ENCODE measurements at places on chromosomes 6 and 20.
A peak's percentile ranks its signal among the peaks of the same experiment; 100 is the strongest.

DNA sequence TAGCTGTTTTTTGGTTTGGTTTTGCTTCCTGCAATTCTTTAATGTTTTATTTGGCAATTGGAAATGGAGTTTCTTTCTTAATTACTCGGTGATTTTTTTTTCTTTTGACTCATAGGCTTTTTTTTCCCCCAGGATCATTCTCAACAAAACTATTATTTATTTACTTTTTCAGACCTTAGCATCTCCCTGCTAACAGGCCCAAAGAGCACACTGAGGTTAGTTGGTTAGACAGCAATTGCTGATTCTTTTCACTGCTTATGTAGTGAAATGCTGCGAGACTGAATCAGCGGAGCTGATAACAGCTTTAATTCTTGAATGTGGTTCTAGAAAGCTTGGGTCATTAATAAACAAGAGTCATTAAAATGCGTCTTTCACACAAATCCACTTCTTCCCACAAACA is 79.1 kb upstream of the ZFP64 start:
- no peak for DNase-seq

DNA sequence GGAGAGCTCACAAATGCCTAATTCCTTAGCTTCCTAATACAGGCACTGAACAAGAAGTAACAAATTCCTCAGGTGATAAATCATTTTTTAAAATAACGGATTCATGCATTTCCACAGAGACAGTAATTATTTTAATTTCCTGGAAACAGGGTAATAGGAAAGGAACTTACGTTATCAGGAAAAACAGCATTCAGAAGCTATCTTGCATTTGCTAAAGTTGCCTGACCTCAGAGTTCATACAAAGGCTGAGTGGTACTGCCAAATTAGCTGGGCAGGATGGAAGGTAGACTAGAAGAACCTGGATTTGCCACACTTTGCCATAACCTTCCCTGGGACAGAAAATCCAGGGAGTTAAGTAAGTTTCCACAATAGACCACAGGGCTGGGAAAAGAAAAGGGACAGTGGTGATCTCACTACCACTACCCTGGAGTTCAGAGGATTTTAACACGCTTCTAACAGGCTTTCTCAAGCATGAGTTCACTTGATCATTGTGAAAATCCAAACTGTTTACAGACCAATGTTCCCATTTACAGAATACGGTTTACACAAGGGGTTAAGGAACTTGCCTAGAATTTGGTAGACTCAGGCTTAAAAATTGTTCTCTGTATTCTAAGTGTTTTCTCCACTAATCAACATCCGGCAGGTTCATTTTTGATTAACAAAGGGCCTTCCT is 57.0 kb downstream of the KIF13A start:
- no peak for DNase-seq

GRCh38 chr6:133546098-133546497 is 304.9 kb downstream of the EYA4 start:
- no peak for DNase-seq

- no peak for DNase-seq
Measured at GRCh38 chr6:5308066-5308465, 46.8 kb downstream of the FARS2 start.

DNA sequence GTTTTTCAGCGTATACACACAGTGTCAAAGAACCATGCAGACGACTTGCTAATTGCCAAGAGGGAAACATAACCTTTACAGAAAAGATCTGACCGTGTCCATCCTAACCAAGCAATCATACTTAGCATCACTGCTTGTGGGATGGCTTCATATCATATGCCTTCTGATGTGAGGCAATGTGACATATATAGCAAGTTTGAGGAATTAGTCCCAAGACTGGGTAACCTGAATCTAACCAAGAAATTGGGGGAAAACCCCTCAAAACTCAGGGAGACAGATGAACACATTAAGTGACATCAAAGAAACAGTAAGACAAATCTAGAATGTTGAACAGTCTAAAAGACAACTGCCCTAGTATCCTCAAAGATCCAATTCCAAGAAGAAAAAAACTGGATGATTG is 18.4 kb downstream of the GNL1 start:
- no peak for DNase-seq

DNA sequence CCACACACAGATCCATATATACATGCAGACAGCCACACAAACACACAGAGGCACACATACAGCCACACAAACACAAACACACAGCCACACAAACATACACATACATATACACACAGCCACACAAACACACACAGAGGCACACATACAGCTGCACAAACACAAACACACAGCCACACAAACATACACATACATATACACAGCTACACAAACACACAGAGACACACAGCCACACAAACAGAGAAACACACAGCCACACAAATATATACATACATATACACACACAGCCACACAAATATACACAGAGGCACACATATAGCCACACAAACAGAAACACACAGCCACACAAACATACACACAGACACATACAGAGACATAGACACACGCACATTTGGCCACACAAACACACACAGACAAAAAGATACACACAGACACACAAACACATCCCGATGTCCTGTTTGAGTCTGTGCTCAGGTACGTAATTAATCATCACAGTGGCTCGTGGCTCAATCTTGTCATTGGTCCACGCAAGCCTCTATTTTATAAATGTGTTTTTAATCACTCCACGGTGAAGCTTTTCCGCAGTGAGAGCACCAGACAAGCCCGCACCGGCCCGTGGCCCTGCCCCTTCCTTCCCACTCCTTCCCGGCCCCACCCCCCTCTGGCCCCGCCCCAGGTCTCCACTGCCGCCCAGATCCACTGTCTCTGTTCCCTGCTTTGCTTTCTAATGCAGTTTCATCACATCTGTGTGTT is 135.3 kb downstream of the CDH4 start:
- no peak for DNase-seq

- DNase-seq, result no peak
Measured at GRCh38 chr6:68240726-68241125, 394.4 kb upstream of the ADGRB3 start.

DNA sequence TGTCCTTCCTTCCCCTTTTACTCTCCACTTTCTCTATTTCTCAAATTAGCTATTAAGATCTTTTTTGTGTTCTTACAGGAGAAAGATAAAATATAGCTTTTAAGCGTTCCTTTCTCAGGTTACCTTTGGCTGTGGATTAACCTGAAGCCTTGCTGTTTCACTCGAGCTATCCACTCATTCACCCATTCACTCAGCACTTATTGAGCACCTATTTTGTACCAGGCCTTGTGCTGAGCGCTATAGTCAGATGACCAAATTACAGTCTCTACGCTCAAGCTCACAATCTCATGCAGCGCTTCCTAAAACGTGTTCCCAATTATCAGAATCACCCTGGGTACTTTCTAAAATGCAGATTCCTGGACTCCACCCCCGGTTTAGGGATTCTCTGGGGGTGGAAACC is 1.8 kb upstream of the CEP250 start:
- DNase-seq, result no peak

DNA sequence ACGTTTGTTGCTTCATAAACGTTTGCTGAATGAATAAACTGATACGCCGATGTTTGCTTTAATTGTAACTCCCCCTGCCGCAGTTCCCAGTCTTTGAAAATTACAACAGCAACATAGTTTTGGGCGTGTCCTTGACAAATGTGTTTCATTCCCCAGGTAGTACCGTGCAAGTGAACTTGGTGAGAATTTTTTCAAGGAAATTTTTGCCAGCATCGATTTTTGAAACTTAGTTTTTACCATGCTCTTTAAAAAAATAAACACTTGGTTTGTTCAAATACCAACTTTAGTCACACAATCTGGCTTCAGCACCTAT is 60.1 kb downstream of the FAM217A start:
- DNase-seq, result no peak

DNA sequence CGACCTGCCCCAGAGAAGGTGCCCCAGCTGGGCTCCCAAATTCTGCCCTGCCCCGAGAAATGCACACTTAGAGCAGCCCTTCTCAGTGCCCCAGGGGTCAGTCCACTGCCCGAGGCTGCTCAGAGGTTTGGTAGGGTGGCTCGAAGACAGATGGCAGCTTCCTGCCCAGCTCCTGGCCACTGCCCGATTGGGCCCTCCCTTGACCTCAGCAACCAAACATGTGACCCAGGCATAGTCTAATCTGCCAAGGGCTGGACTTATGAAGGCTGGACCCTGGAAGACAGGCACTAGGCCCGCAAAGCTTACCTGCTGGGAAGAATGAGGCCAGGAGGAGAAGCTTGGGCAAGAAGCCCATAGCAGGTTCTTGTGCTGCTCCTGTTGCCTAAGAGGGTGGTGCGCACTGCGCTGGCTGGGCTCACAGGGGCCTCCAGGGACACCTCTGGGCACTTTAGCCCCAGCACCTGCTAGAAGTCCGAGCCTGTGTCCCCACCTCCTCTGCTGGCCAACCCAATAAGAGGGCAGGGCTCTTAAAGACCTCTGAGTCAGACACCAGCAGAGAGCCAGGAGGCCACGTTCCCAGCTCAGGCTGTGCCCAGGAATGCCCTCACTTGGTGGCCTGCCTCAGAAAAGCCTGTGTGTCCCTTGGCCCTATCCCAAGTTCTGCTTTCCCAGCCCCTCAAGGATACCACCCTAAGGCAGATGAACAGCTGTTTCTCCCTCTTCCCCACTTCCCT is 5.5 kb downstream of the SIGLEC1 start:
- no peak for DNase-seq

GRCh38 chr6:167781066-167781767 is 45.5 kb upstream of the AFDN start:
- DNase-seq, result peak; percentile 82

- DNase-seq, result no peak
Measured at GRCh38 chr6:15329197-15329671, 83.4 kb downstream of the JARID2 start.

- DNase-seq, result no peak
Measured at GRCh38 chr6:81252231-81252630, 500.2 kb downstream of the TENT5A start.

GRCh38 chr6:29916741-29917140 is 25.6 kb upstream of the HLA-A start:
- no peak for DNase-seq
